ENCODE measurements at places on chromosomes 11 and 22. TPM values are rescaled to one million over a fixed set of nuclear protein-coding genes. Genes with fewer than 3 reads are reported as not detected.

ARHGAP20 gene
- total RNA-seq: 4.9 TPM

DNA sequence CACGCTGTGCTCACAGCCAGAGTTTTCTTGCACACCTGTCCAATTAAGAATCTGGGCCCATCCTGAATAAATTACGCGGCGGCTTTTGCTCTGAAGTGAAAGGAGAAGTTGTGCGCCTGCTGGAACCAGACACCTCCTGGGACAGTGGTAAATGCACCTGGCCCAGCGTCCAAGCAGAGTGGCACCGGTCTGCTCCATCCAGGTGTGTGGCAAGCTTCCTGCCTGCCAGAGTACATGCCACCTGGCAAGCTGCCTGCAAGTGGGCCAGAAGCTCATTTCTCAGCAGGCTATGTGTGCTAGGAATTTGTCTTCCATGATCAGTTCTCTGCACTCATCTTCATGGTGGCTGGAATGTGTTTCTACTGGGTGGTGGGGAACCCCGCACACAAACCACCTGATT is 660.6 kb downstream of the ETS1 start:
- DNase-seq: no peak

DNA sequence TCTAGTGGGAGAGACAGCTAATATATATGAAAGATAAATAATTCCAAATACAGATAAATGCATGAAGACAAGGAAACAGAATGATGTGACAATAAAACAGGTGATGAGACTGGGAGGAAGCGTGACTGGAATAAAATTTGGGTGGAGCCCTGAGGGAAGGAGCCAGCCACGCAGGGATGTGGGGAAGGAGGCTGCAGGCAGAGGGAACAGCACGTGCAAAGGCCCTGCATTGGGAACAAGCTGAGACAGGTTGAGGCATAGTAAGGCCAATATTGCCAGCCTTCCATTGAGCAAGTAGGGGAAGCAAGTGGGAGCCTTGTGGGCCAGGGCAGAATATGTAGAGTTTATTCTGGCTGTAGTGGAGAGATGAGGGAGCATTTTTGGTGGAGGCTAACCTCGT is 107.5 kb upstream of the CRYBB3 start:
- no peak for DNase-seq

DNA sequence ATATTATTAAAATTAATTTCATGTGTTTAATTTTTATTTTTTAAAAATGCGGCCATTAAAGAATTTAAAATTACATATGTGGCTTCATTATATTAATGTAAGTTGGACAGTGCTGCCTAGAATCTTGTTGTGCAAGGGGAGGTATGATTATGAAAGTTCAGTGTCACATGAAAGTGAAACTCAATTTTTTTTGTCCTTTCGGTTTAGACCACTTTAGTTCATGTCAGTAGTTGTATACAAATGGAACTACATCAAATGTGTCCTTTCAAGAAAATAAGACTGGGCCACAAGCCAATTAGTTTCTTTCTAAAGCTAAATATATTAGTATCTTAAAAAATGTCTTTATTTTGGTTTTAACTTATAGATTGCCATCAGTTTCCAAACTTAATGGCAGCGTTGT is 35.7 kb downstream of the TBCEL start:
- no peak for DNase-seq

GRCh38 chr11:10823152-10823579 is 14.4 kb upstream of the EIF4G2 start:
- no peak for DNase-seq
